T-cell (primary cell): ENCODE measurements at places on chromosomes 7 and 10.

GRCh38 chr7:22219036-22219435 lies 137.9 kb downstream of the RAPGEF5 start:
- no peak for DNase-seq

GRCh38 chr7:33853361-33854062 lies 51.8 kb upstream of the BMPER start:
- no peak for DNase-seq

GRCh38 chr7:114008696-114009095 lies 89.9 kb upstream of the PPP1R3A start:
- no peak for DNase-seq

- no peak for DNase-seq
These were observed 592.7 kb downstream of the INHBA start for GRCh38 chr7:41110186-41110585.

DNA sequence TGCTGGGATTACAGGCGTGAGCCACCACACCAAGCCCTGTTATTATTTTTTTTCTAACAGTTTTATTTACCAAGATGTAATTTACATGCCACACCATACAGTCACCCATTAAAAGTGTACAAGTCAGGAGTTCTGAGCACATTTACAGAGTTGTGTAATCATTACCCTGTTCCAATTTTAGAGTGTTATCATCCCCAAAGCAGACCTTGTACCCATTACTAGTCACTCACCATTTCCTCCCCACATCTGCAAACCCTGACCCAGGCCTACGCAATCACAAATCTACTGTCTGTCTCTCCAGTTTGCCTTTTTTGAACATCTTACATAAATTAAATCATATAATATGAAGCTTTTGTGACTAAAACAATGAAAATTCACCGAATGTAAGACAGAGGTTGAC lies 402.9 kb upstream of the FOXK1 start:
- no peak for DNase-seq

- no peak for DNase-seq
These were observed 325.1 kb upstream of the PLXDC2 start for GRCh38 chr10:19491166-19491565.

GRCh38 chr7:109322833-109323232 lies 753.2 kb downstream of the DNAJB9 start:
- no peak for DNase-seq

- no peak for DNase-seq
These were observed 7.6 kb downstream of the ARL5B start for GRCh38 chr10:18666810-18667209.

GRCh38 chr10:60141896-60142559 lies 235.7 kb upstream of the CCDC6 start:
- DNase-seq: no peak

DNA sequence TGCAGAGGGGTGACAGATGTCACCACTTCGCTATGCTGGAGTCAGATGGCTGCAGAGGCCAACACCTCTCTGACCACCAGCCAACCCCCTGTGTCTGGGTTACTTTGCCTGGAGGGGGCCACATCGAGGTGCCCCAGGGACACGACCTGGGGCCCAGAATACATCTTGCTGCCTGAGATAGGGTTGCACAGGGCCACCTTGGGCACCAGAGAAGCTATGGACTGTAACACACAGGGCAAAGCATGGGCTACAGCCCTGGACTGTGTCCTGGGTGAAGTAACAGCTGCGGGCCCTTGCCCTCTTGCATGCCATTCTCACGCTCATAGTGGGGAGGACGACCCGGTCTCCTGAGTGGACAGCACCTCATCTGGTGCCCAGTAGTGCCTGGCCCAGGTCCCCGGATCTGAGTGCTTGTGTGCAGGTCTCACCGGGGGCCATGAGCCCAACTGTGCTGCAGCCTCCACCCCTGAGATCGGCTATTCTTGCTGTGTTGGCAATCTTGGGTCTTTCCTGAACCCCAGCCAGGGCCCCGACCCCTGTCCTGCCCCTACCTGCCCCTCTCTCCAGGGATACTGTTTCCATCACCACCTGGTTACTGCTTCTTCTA lies 115.2 kb upstream of the GDF10 start:
- no peak for DNase-seq

- DNase-seq: no peak
These were observed 3.6 kb upstream of the PTTG1IP2 start for GRCh38 chr7:90465816-90466215.

- DNase-seq: no peak
These were observed 69.8 kb downstream of the ADD3 start for GRCh38 chr10:110077436-110078130.

DNA sequence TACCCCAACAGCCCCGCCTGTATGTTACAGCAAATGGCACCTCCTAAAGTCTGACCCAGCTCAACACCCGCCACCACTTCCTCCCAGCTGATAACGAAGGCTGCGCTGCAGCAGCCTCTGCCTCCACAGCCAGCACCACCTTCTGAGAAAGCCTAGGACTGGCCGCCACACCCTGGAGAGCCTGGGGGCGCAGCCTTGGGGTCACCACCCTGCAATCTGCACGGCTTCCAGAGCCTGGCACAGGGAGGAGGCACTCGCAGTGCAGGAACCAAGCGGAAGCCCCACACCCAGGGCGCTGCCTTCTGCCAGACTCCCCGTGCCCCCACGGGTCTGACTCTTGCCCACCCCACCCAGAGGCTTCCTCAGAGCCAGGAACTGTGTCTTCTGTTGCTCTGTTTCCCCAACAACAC lies 112.5 kb downstream of the MAD1L1 start:
- peak; percentile 64 for DNase-seq
